ENCODE measurements at places on chromosomes 13 and 19. TPM values are rescaled to one million over a fixed set of nuclear protein-coding genes. Genes with fewer than 3 reads are reported as not detected.

- H3K4me3 ChIP-seq = no peak overlapping the region
- no peak overlapping the region for H3K27ac ChIP-seq
- DNase-seq = no peak
- no peaks in the 10 kb centered on the region for H3K36me3 ChIP-seq
- no peaks in the 10 kb centered on the region for H3K4me1 ChIP-seq
- no peaks in the 10 kb centered on the region for H3K27me3 ChIP-seq
Measured at GRCh38 chr13:88417801-88418200, 746.6 kb downstream of the SLITRK5 start.

DNA sequence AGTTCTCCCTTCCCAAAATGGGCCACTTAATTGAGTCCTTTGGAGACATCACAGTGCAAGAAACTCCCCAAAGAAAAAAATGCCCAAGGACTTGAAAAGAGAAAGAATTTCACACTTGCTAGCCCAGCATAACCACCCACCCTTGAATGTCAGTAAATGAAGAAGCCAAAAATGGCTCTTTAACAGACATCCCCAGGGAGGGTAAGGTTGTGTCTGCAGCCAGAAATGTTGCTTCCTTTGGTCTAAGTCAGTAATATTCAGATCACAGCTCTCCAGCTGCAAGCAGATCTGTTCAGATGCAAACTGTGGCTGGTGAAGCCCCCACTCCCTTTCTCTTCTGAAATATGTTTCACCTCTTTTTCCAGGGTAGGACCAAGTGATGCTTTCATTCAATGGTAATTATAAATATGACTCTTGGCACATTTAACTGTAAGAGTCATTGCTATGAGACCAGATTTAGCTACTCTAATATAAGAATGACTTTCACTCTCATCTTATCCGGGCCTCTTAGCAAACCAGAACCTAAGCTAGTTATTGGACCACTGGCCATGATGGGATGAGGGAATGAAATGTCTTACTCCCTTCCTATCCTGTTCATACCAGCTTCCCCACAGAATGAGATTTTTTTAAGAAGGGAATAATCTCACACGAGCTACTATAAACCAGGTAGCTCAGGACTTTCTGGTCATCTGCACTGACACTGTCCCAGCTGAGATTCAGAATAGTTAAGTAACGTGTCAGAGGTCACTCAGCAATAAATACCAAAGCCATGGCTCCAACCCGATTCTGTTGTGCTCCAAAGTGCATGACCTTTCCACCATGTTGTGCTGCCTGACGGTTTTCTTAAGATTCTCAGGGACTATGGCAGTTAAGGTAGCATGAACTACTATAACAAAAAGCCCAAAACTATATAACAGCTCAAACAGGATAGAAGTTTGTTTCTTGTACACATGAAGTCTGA lies 234.1 kb downstream of the FOXO1 start:
- no peak overlapping the region for H3K27ac ChIP-seq
- no peak for DNase-seq
- H3K27me3 ChIP-seq = no peaks in the 10 kb centered on the region
- no peaks in the 10 kb centered on the region for H3K4me1 ChIP-seq

- no peaks in the 10 kb centered on the region for H3K36me3 ChIP-seq
- no peak overlapping the region for H3K27ac ChIP-seq
- no peak overlapping the region for H3K4me3 ChIP-seq
- no peak for DNase-seq
- no peaks in the 10 kb centered on the region for H3K27me3 ChIP-seq
Measured at GRCh38 chr19:28117143-28117542, 1095.8 kb downstream of the UQCRFS1 start.

DNA sequence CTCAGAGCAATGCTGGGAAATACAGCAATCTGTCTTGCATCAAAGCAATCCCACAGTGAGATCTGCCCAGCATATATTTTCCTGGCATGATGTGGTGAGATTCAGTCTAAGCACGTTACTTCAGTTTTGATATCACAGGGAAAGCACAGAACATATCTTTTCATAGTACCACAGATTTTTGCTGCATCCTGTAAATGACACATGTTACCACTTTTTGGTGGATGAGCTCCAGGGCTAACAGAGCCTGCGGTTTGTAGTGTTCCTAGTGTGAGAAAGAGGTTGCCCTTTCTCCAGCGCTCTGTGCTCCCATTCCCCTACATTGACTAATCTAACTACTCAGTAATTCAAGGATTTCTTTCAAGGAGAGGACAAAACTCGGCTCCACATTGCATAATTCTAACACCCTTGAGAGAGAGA lies 409.0 kb downstream of the GPC6 start:
- no peaks in the 10 kb centered on the region for H3K36me3 ChIP-seq
- peak; percentile 33 for DNase-seq
- H3K27ac ChIP-seq = no peak overlapping the region
- no peaks in the 10 kb centered on the region for H3K27me3 ChIP-seq
- no peak overlapping the region for H3K4me3 ChIP-seq

GRCh38 chr13:21758441-21758840 lies 87.6 kb downstream of the FGF9 start:
- DNase-seq = no peak
- H3K36me3 ChIP-seq = no peaks in the 10 kb centered on the region
- no peak overlapping the region for H3K27ac ChIP-seq
- no peaks in the 10 kb centered on the region for H3K27me3 ChIP-seq
- no peak overlapping the region for H3K4me3 ChIP-seq
- no peaks in the 10 kb centered on the region for H3K4me1 ChIP-seq

- H3K27me3 ChIP-seq = no peaks in the 10 kb centered on the region
- H3K27ac ChIP-seq = no peak overlapping the region
- H3K4me3 ChIP-seq = no peak overlapping the region
- H3K4me1 ChIP-seq = no peaks in the 10 kb centered on the region
Measured at GRCh38 chr19:24127601-24128000, 40.6 kb downstream of the ZNF254 start.

DNA sequence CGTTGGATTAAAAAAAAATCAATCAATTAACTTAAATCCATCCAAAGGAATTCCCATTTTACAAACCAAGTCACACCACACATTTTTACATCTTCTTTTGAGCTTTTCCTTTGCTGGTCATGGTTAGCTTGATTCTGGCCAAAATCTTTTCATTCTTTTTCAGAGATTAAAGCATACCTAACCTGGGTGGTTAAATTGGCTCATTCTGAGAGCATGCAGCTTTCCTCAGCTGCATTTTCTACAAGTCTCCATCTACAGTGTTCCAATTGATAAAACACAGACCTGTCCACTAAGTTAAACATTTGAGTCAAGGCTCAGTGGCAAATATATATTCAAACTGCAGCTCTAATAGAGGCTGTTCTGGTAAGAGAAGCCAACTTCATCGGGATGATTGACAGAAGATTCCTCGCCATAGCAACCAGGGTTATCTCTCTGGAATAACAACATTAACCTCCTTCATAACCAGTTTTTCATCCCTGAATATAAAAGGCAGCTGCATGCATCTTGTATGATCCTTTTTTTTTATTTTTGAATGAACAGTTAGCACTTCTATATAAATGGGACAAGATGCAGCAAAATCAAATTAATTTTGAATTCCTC lies 106.2 kb downstream of the DNAJC15 start:
- H3K27ac ChIP-seq = no peak overlapping the region
- DNase-seq = peak; percentile 21
- no peaks in the 10 kb centered on the region for H3K27me3 ChIP-seq
- peaks cover 22% of the 10 kb centered on the region for H3K4me1 ChIP-seq

DNA sequence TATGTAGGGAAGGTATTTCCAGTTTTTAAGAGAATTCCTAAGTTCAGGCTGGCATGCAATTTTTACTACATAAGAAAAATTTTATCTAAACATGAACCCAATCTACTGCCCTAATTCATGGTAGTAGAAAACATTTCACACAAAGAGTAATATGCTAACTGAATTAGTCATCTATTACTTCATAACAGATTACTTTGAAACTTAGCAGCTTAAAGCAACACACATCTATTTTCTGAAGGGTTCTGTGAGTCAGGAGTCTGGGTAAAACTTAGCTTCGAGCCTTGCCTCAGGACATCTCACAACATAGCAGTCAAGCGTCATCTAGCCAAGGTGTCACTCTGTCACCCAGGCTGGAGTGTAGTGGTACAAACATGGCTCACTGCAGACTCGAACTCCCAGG lies 537.5 kb downstream of the DCT start:
- no peak for DNase-seq
- no peak overlapping the region for H3K27ac ChIP-seq
- no peaks in the 10 kb centered on the region for H3K4me1 ChIP-seq

GRCh38 chr13:36979361-36980050 lies 19.6 kb downstream of the ALG5 start:
- no peaks in the 10 kb centered on the region for H3K27me3 ChIP-seq
- H3K36me3 ChIP-seq = peaks cover 16% of the 10 kb centered on the region
- DNase-seq = no peak

DNA sequence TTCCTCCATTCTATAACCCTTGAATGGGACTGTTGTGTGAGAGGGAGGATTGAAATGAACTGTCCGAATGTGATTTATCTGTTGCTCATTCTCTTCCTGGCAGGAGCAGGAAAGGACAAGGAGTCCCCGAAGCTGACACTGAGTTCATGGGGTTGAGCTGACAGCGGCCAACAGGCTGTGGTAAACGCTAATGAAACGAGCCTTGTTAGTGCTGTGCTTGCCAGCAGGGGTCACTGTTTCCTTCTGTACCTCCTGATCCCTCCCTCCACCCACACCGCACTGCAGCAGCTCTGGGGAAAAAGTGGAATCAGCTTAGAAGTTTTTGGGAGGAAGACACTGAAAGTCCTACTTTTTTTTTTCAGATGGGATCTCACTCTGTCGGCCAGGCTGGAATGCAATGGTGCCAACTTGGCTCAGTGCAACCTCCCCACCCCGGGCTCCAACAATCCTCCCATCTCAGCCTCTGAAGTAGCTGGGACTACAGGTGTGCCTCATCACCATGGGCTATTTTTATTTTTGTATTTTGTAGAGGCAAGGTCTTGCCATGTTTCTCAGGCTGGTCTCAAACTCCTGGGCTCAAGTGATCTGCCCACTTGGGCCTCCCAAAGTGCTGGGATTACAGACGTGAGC lies 6.7 kb upstream of the ZNF761 start:
- no peaks in the 10 kb centered on the region for H3K36me3 ChIP-seq
- no peak overlapping the region for H3K4me3 ChIP-seq
- H3K4me1 ChIP-seq = no peaks in the 10 kb centered on the region
- peak; percentile 87 for DNase-seq
- no peaks in the 10 kb centered on the region for H3K27me3 ChIP-seq

GRCh38 chr19:41411968-41412265 lies 14.3 kb downstream of the BCKDHA start:
- no peak for DNase-seq
- H3K27ac ChIP-seq = peak overlapping the region; percentile 66
- H3K36me3 ChIP-seq = no peaks in the 10 kb centered on the region
- H3K4me1 ChIP-seq = no peaks in the 10 kb centered on the region
- no peak overlapping the region for H3K4me3 ChIP-seq

GRCh38 chr19:58460039-58460438 lies 6.8 kb upstream of the ZNF324 start:
- no peak overlapping the region for H3K4me3 ChIP-seq
- DNase-seq = no peak
- H3K4me1 ChIP-seq = no peaks in the 10 kb centered on the region
- no peaks in the 10 kb centered on the region for H3K27me3 ChIP-seq
- peaks cover 10% of the 10 kb centered on the region for H3K36me3 ChIP-seq
- H3K27ac ChIP-seq = no peak overlapping the region

- peaks cover 5% of the 10 kb centered on the region for H3K4me1 ChIP-seq
- H3K27me3 ChIP-seq = no peaks in the 10 kb centered on the region
- DNase-seq = no peak
Measured at GRCh38 chr19:7385062-7385461, 36.3 kb downstream of the ARHGEF18 start.

GRCh38 chr19:7230826-7231225 lies 63.4 kb downstream of the INSR start:
- H3K4me1 ChIP-seq = peaks cover 4% of the 10 kb centered on the region
- no peak overlapping the region for H3K27ac ChIP-seq
- no peak overlapping the region for H3K4me3 ChIP-seq
- DNase-seq = no peak
- H3K27me3 ChIP-seq = no peaks in the 10 kb centered on the region
- no peaks in the 10 kb centered on the region for H3K36me3 ChIP-seq

DNA sequence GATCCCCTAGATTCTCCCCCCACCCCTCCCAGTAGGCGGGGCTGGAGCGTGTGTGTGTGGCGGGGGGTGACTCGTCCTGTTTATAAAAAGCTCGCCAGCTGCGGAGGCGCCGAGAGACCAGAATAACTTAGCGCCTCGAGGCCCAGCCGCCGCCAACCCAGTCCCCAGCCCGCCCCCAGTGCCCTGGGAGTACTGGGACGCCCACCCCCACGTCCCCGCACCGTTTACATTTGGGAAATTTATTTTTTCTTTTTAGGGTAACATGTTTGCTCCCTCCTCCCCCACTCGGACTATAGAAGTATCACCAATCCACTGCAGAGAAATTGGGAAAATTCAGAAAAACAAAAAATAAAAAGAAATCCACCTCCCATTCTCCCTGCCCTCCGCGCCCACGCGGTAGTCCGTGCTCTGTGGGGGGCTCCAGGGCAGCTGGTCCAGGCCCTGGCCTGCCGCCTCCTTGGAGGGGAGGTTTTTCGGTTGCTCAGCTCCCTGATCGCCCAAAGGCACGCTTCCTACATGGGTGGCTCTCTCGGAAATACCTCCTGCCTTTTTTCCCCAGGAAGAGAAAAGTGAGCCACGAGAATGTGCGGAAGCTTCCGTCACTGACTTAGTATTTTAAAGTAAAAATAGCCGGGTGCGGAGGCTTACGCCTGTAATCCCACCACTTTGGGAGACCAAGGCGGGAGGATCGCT lies 1.5 kb upstream of the RAB3A start:
- H3K36me3 ChIP-seq = no peaks in the 10 kb centered on the region
- H3K27me3 ChIP-seq = no peaks in the 10 kb centered on the region
- H3K4me3 ChIP-seq = no peak overlapping the region
- H3K4me1 ChIP-seq = peaks cover 6% of the 10 kb centered on the region
- H3K27ac ChIP-seq = peak overlapping the region; percentile 100
- DNase-seq = peak; percentile 94

- H3K4me1 ChIP-seq = peaks cover 27% of the 10 kb centered on the region
- no peak overlapping the region for H3K4me3 ChIP-seq
- H3K36me3 ChIP-seq = no peaks in the 10 kb centered on the region
- no peak overlapping the region for H3K27ac ChIP-seq
- peak; percentile 38 for DNase-seq
Measured at GRCh38 chr13:39394796-39395678, 208.0 kb downstream of the LHFPL6 start.

- H3K4me1 ChIP-seq = peaks cover 2% of the 10 kb centered on the region
- H3K4me3 ChIP-seq = no peak overlapping the region
- DNase-seq = peak; percentile 78
- H3K27me3 ChIP-seq = peaks cover 4% of the 10 kb centered on the region
Measured at GRCh38 chr19:38233740-38234251, 9.8 kb upstream of the DPF1 start.

Gene IZUMO2
- total RNA-seq = 0.46 TPM

Gene MADCAM1
- 4.4 TPM for total RNA-seq

Gene TMEM59L
- total RNA-seq = 1.7 TPM

Gene RNF17
- 0.09 TPM for total RNA-seq

Gene ZNF763
- total RNA-seq = 7.2 TPM

Gene C19orf85
- total RNA-seq = not detected

Gene NDUFA11
- 219 TPM for total RNA-seq

Gene ZNF296
- total RNA-seq = 3.8 TPM

Gene IQCN
- total RNA-seq = 5.5 TPM

Gene KDELR1
- 142 TPM for total RNA-seq

Gene SYMPK
- 47.5 TPM for total RNA-seq
